ENCODE measurements at places on chromosomes 12 and 14. TPM values are rescaled to one million over a fixed set of nuclear protein-coding genes. Genes with fewer than 3 reads are reported as not detected.

Gene SOX5
- 0.11 TPM for total RNA-seq

Gene CLMN
- total RNA-seq: 0.43 TPM

Gene SERPINA3
- not detected for total RNA-seq

Gene ADAMTS20
- total RNA-seq: not detected

Gene LTBR
- total RNA-seq: 25.5 TPM

Gene ALG10
- 14.2 TPM for total RNA-seq

Gene RNF212B
- total RNA-seq: not detected

Gene PPP1R13B
- 16.3 TPM for total RNA-seq

Gene PTPRQ
- under 0.01 TPM for total RNA-seq

Gene INHBC
- not detected for total RNA-seq

Gene ZFHX2
- 0.11 TPM for total RNA-seq
